Left kidney (tissue), 8 donors: ENCODE measurements at places on chromosomes 4 and X. TPM values are rescaled to one million over a fixed set of nuclear protein-coding genes. Genes with fewer than 3 reads are reported as not detected.

Gene SPARCL1
- polyA plus RNA-seq: 9.2 TPM

GRCh38 chr4:26271703-26272102 is 49.1 kb upstream of the RBPJ start:
- DNase-seq: no peak

GRCh38 chr4:176188654-176189053 is 6.7 kb downstream of the SPATA4 start:
- DNase-seq: no peak

Gene SMIM20
- 48.7 TPM for polyA plus RNA-seq

- DNase-seq: no peak
Measured at GRCh38 chr4:173565281-173565680, 35.3 kb upstream of the HAND2 start.

- DNase-seq: no peak
Measured at GRCh38 chrX:45077748-45078424, 122.8 kb downstream of the DIPK2B start.

- DNase-seq: no peak
Measured at GRCh38 chr4:16117164-16117563, 33.3 kb upstream of the PROM1 start.

Gene SULT1B1
- polyA plus RNA-seq: 0.73 TPM

DNA sequence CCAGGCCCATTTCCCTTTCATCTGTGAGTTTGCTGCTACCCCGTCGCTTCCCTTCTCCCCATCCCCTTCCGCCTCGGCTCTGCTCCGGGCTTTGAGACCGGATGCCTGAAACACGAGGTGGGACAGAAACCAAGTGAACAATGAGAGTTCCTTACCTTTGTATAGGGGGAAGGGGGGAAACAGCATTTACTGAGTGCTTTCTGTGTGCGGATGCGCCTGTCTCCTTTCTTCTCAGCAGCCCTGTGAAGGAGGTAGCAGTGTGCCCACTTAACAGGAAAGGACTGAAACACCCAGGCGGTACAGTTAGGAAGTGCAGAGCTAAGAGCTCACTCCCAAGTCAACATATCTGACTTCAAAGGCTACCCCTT is 43.2 kb upstream of the TMSB15B start:
- DNase-seq: peak; percentile 22

Gene PRKG2
- polyA plus RNA-seq: 2.8 TPM

GRCh38 chr4:8770518-8771257 is 101.0 kb downstream of the HMX1 start:
- DNase-seq: no peak

DNA sequence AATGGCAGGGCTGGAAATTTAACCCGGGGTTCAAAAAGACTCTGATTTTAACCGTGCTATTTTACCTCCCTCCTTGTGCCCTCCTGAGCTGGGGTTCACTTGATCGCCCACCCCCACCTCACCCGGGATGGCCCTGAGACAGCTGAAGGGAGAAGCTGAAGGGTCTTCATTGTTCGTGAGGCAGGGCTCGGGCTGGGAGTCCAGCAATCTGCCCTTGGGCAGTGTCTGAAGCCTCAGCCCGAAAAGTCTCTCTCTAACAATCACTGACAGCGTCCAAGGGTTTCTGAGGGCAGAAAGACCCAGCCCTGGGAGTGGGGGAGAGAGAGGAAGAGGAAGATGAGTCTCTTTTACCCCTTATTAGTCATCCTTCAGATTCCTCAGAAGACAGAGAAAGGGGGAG is 39.4 kb upstream of the PHOX2B start:
- no peak for DNase-seq

GRCh38 chr4:87734084-87734483 is 65.3 kb upstream of the IBSP start:
- DNase-seq: no peak

DNA sequence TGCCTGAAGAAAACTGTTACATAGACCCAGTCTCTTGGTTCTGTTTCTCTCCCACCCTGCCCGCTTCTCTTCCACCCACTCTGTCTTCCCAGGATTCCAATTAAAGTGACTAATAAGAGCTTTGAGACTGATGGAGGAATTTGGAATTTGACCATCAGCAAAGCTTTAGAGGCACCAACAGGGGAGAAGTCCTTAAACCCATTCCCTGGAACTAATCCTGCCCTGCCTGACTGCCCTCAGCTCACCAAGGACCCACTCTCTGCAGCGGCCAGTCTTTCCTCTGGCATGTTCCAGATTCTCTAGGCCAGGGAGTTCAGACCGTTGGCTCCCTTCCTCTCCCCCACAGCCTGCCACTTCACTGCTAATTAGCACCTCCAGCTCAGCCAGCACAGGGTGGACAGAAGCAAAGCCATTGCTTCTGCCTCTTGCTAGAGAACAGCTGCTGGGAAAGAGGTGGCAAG is 23.9 kb downstream of the SCD5 start:
- no peak for DNase-seq
